ENCODE measurements at places on chromosomes 7 and 10. TPM values are rescaled to one million over a fixed set of nuclear protein-coding genes. Genes with fewer than 3 reads are reported as not detected.

GRCh38 chr10:44416936-44417335 lies 32.0 kb upstream of the CXCL12 start:
- no peak for DNase-seq

DNA sequence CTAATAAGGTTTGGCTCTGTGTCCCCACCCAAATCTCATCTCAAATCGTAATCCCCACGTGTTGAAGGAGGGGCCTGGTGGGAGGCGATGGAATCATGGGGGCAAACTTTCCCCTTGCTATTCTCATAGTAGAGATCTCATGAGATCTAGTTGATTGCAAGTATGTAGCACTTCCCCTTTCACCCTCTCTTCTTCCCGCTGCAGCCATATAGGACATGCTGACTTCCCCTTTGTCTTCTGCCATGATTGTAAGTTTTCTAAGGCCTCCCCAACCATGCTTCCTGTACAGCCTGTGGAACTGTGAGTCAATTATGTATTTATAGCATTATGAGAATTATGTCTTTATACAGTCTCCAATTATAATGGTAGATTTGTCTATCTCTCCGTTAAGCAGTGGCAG lies 594.5 kb downstream of the ACTR3B start:
- DNase-seq = no peak

DNA sequence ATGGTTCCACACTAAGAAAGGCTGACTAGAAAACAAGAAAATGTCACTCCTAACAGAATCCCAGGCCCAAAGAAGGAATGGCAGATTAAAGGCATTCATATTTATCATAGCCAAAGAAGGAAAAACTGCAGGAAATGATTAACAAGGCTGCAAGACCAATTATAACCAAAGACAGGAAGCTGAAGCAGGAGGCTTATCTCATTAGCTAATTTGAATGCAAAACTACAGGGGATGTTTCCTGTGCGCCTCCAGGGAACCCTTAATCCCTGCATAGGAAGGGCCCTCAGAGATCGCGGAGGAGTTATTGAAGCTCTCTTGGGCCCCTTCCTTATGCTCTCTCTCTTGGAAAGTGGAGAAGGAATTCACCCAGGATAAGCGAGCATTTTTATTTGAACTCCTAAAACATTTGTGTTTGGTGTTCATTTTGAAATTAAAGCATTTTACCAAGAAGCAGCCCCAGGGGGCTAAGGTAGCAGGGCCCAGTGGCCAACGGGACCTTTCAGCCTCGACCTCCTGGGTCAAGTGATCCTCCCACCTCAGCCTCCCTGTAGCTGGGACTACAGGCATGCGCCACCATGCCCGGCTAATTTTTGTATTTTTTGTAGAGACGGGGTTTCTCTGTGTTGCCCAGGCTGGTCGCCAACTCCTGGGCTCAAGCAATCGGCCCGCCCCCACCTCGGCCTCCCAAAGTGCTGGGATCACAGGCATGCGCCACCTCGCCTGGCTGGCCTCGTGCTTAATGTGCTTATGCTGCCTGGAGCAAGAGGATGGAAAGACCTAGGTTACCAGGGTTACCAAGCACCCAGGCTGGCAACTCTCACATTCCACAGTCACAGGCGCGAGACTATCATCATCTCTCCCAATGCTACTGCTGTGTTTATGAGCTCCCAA lies 24.1 kb upstream of the PROSER2 start:
- DNase-seq = no peak

The YKT6 gene
- polyA plus RNA-seq = 74.5 TPM

GRCh38 chr10:111084366-111085255 lies 7.8 kb downstream of the ADRA2A start:
- DNase-seq = no peak

DNA sequence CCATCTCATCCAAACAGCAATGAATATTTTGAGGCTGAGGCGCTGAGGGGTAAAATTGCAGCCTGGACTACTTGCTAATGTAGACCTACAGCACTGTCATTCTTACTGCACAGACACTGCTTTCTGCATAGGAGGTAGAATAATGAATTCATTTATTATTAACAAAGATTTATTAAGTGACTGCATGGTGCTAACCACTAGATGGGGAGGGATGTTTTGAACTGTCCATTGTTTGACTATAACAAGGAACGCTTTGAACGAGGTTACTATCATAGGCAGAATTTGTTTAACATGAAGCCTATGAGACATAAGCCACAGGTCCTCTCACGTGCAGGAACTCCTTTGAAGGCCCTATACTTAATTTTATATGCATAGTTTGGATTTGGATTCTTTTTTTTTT lies 143.8 kb downstream of the CFTR start:
- DNase-seq = no peak

The CYP3A7 gene
- polyA plus RNA-seq = 0.24 TPM

- DNase-seq = no peak
Observed at GRCh38 chr10:13457958-13458686, 70.7 kb downstream of the BEND7 start.

The SAP25 gene
- 3.5 TPM for polyA plus RNA-seq

DNA sequence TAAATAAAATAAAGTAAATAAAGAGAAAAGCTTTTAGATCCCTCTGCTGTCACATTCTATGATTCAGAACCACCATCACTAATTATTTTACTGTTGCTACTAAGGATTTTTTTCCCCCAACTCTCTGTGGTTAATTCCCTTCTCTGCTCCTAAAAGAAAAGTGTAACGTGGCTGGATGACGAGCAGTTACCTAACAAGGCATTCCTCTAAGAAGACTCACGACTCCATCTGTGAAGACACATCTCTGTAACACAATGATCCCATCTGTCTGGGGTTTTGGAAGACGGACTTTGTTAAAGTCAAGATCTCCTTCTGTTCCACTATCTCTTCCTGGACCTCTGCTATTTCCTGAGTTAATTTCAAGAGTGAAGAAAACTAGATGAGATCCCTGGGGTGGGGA lies 179.9 kb downstream of the SFMBT2 start:
- DNase-seq = no peak

The ZNF775 gene
- polyA plus RNA-seq = 6.0 TPM

The SPDYE16 gene
- polyA plus RNA-seq = 2.7 TPM

- no peak for DNase-seq
Observed at GRCh38 chr10:116699471-116700150, 42.8 kb downstream of the HSPA12A start.

- no peak for DNase-seq
Observed at GRCh38 chr7:6725003-6725402, 18.3 kb upstream of the ZNF12 start.

The CCDC3 gene
- 14.6 TPM for polyA plus RNA-seq

GRCh38 chr10:123325663-123326190 lies 171.5 kb downstream of the BUB3 start:
- DNase-seq = no peak

- no peak for DNase-seq
Observed at GRCh38 chr7:158759749-158760444, 55.3 kb upstream of the NCAPG2 start.

The FANK1 gene
- 0.71 TPM for polyA plus RNA-seq

The SLC29A4 gene
- 37.6 TPM for polyA plus RNA-seq

GRCh38 chr7:70047384-70047783 lies 449.1 kb downstream of the AUTS2 start:
- no peak for DNase-seq

DNA sequence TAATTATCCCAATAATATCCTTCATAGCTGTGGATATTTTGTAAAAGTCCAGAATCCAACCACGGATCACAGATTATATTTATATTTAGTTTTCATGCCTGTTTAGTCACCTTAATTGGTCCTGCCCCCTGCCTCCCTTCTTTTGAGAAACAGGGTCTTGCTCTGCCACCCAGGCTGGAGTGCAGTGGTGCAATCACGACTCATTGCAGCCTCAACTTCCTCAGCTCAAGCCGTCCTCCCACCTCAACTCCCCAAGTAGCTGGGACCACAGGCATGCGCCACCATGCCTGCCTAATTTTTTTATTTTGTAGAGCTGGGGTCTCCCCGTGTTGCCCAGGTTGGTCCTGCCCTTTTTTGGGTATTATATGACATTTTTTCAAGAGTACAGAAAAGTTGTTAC lies 129.4 kb downstream of the KAT6B start:
- no peak for DNase-seq

The CHN2 gene
- 16.0 TPM for polyA plus RNA-seq

- no peak for DNase-seq
Observed at GRCh38 chr10:86721232-86721631, 35.2 kb upstream of the BMPR1A start.

Measured in forelimb muscle (tissue), 1 donor.